Endothelial cell (in vitro differentiated cells): ENCODE measurements at places on chromosomes 7 and 10. TPM values are rescaled to one million over a fixed set of nuclear protein-coding genes. Genes with fewer than 3 reads are reported as not detected.

Gene BCL7B
- total RNA-seq: 38.6 TPM

Gene SPDYE9
- total RNA-seq: 0.13 TPM

Gene WNT2
- total RNA-seq: 0.41 TPM

Gene CUBN
- 8.8 TPM for total RNA-seq

Gene PIK3AP1
- 9.0 TPM for total RNA-seq

Gene GTF2IRD1
- 32.6 TPM for total RNA-seq

Gene GSTO2
- total RNA-seq: 5.9 TPM

Gene ZNF479
- not detected for total RNA-seq

Gene PTPRN2
- total RNA-seq: 0.18 TPM

Gene GRK5
- 163 TPM for total RNA-seq

Gene CYP26A1
- 0.64 TPM for total RNA-seq

Gene TDRD1
- 0.18 TPM for total RNA-seq

Gene ZNF107
- total RNA-seq: 10.4 TPM

Gene LLCFC1
- not detected for total RNA-seq
